NCI-H1105 treated with DMSO at 0.1 percent for 48 hours (cell line): ENCODE measurements at places on chromosomes 12 and 14.

DNA sequence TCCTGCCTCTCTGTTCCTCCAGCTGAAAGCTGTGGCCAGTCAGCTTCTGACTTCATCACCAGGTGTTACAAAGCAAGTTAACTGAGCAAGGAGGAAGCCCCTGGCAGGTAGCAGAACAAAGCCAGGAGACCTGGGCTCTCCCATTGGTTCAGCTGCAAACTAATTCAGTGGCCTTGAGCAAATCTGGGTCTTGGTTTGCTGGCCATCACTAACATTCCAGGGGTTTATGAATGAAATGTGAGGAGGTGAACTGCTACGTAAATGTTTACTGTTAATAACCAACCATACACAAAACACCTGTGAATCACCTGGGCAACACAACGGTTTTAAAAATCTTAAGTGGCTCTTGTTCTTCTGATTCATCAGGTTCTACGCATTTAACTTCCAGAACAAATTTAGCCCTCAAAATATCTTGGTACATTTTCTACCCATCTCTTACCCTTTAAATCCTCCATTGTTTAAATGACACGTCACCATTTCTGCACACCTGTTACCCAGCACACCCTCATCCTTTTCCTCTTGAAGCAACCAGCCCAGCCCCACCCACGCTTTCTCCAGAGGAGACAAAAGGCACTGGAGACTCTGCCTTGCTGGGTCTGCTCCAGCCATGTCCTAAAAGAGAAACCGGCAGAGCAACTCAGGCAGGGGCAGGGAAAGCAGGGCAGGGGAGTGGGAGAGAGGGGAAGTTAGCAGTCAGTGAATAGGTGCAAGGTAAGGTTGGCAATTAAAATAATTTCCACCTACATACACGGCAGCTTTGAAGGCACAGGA lies 49.3 kb upstream of the TSPAN11 start:
- peak; percentile 85 for DNase-seq

GRCh38 chr12:123621101-123621500 lies 12.4 kb downstream of the EIF2B1 start:
- no peak for DNase-seq

- DNase-seq = no peak
These were observed 9.8 kb upstream of the RARG start for GRCh38 chr12:53241623-53242412.

DNA sequence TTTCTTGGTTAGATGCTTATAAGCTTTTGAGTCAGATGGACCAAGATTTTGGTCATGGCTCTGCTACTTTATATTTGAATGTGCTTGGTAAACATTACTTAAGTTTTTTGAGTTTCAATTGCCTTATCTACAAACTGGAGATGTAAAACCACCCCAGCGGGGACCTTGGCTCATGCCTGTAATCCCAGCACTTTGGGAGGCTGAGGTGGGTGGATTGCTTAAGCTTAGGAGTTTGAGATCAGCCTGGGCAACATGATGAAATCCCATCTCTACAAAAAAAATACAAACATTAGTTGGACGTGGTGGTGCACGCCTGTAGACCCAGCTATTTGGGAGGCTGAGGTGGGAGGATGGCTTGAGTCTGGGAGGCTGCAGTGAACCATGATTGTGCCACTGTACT lies 11.2 kb downstream of the NECAP1 start:
- no peak for DNase-seq

GRCh38 chr12:76547526-76547925 lies 12.0 kb downstream of the OSBPL8 start:
- DNase-seq = no peak

GRCh38 chr12:45989721-45990467 lies 480 bp downstream of the SCAF11 start:
- DNase-seq = peak; percentile 75
